Left colon (tissue), 2 donors: ENCODE measurements at places on chromosomes 13 and 19. TPM values are rescaled to one million over a fixed set of nuclear protein-coding genes. Genes with fewer than 3 reads are reported as not detected.

GRCh38 chr19:51796195-51796679, 1.3 kb downstream of the FPR3 start:
- DNase-seq: peak; percentile 33

DNA sequence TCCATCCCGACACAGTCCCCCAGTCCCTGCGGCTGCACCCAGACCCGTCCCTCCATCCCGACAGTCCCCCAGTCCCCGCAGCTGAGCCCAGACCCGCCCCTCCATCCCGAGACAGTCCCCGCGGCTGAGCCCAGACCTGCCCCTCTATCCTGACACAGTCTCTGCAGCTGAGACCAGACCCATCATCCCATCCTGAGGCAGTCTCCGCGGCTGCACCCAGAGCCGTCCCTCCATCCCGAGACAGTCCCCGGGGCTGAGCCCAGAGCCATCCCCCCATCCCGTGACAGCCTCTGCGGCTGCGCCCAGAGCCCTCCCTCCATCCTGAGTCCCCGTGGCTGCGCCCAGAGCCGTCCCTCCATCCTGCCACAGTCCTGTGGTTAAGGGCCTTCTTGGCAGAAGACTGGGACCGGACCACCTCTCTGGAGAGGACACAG, 28.8 kb upstream of the TMEM255B start:
- DNase-seq: no peak

GRCh38 chr19:2803486-2804155, 16.0 kb upstream of the ZNF554 start:
- no peak for DNase-seq

HSH2D gene
- total RNA-seq: 24.3 TPM

FBN3 gene
- not detected for total RNA-seq
